ENCODE measurements at places on chromosomes 4 and X.

DNA sequence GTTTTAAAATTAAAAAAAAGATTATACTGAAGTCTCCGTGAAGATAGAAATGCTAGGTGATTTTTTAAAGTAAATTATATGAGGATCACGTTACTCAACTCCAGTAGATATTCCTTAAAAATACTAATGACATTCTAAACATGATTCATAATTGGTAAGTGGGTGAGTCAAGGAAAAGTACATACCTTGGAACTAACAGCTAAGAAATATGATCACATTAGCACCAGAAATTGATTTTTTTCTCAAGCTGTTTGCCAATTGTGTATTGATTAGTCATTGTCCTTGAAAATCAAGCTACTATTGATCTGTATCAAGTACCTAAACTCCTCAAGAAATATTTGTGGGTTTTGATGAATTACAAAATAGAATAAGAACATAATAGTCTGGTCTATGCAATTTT lies 362.6 kb upstream of the PPP1R2C start:
- no peak for DNase-seq

- DNase-seq = no peak
Measured at GRCh38 chrX:150736475-150736874, 43.3 kb downstream of the MTMR1 start.

DNA sequence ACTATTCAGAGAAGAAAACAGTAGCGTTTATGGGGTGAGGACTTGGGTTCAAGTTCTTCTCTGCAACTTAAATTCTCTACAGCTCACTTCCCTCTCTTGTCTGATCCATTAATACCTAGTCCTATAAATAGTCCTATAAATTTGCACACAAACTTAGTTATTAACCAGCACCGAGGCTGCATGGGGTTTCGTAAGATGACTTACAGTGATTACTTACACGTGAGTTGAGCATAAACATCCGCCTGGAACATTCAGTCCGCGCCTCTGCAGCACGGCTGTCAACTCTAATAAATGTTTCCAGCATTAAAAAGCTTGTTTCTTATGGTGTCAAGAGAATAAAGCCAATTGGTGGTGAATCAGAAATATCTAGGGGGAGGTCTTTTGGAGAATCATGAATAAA lies 103.0 kb upstream of the ENPP6 start:
- DNase-seq = peak; percentile 81

DNA sequence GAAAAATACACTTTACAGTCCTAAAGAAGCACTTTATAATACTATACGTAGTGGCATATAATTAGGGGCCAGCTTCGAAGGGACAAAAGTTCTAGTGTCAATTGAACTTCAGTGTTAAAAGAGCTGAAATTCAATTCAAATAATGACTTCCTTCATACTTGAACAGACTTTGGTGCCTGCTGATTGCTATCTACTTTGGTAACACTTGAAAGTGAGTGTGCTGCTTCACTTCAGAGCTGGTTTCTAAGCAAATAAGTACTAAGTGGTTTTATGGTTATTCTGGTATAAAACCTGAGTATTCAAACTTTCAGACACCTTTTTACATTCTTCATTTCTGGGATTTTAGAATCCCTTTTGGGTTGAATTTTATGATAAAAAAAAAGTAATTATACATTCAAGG lies 107.0 kb downstream of the SLC4A4 start:
- no peak for DNase-seq

GRCh38 chr4:150387981-150388380 lies 194.0 kb upstream of the MAB21L2 start:
- no peak for DNase-seq

Data from retina (tissue), 1 donor.